ENCODE measurements at places on chromosomes 6 and 20.

GRCh38 chr6:123527406-123527805 lies 109.3 kb downstream of the TRDN start:
- no peak overlapping the region for H3K27ac ChIP-seq
- no peaks in the 10 kb centered on the region for H3K27me3 ChIP-seq

GRCh38 chr6:84220809-84221409 lies 6.5 kb downstream of the CEP162 start:
- H3K36me3 ChIP-seq: no peaks in the 10 kb centered on the region
- H3K4me1 ChIP-seq: no peaks in the 10 kb centered on the region
- H3K4me3 ChIP-seq: no peak overlapping the region
- no peaks in the 10 kb centered on the region for H3K27me3 ChIP-seq
- DNase-seq: peak; percentile 48
- no peak overlapping the region for H3K27ac ChIP-seq

DNA sequence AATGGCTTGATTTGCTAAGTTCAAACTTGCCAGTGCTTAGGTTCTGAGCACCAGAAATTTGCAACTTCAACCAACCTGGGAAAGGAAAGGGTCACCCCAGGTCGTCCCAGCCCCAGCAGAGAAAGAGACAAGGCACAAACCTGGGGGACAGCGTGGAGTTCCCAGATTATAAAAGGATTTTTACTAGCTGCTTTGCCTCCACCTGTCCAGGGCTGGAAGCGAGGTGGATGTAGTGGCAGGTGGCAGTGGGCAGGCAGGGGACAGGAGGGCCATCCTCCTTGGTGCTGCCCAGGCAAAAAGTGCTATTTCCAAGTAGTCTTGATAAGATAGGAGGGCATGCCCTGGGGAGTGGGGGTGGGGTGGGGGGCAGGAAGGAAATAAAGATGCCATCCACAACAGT lies 4.9 kb downstream of the PAX1 start:
- DNase-seq: no peak
- no peaks in the 10 kb centered on the region for H3K36me3 ChIP-seq
- H3K4me3 ChIP-seq: no peak overlapping the region
- peaks cover 87% of the 10 kb centered on the region for H3K27me3 ChIP-seq
- no peak overlapping the region for H3K27ac ChIP-seq

DNA sequence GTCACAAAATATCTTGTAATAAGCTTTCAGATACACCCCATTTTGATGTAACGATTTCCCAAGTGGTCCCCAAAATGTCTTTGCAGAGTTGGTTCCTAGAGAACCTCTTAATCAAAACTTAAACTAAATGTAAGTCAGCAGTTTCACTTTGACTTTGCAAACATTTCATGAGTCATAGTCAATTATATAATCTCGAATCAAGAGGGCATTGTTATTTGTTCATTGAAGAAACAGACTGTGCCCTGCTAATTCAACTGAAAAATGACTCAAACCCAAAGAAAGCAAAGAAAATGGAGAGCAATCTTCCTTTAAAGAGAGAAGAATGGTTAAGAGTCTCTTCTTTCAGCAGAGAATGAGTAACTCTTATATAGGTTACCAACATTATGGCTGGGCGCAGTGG lies 58.3 kb downstream of the IPCEF1 start:
- H3K36me3 ChIP-seq: no peaks in the 10 kb centered on the region
- H3K4me3 ChIP-seq: peak overlapping the region; percentile 39
- DNase-seq: peak; percentile 81
- H3K27ac ChIP-seq: peak overlapping the region; percentile 82
- peaks cover 60% of the 10 kb centered on the region for H3K4me1 ChIP-seq

GRCh38 chr20:20079102-20079784 lies 26.9 kb downstream of the CFAP61 start:
- H3K4me3 ChIP-seq: no peak overlapping the region
- DNase-seq: peak; percentile 48
- no peaks in the 10 kb centered on the region for H3K36me3 ChIP-seq
- no peak overlapping the region for H3K27ac ChIP-seq
- no peaks in the 10 kb centered on the region for H3K4me1 ChIP-seq
- H3K27me3 ChIP-seq: peaks cover 65% of the 10 kb centered on the region

DNA sequence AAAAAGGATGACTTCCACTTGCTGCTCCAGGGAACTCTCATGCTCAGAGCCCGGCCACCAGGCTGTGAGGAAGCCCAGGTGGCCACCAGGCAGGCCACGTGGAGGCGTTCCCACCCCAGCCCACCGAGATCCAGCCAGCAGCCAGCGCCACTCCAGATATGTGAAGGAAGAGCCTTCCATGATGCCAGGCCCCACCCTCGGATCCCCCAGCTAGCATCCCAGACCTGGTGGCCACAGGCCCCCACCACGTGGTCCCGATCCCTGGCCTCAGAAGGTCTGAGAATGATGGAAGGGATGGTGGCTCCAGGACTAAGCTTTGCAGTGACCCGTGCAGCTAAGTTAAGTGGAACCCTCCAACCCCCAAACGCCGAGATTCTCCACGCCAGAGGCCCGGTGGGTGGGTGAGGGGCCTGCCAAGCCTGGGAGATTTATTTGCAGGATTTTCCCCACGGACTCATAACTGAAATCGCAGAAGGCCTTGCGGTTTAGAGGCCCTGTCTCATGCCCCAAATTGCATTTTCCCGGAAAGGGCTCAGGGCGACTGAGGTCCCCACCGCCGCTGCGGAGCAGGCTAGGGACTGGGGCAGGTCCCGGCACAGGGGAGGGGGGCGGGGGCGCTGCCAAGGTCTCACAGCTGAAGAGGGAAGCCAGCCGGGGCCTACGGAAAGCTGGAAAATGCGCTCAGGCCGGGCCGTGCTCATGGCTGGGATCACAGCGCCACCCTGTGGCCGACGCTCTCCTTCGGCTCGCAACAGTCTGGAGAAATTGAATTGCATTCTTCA lies 31.1 kb upstream of the CST7 start:
- peak; percentile 80 for DNase-seq
- peaks cover 35% of the 10 kb centered on the region for H3K27me3 ChIP-seq
- H3K27ac ChIP-seq: no peak overlapping the region
- no peak overlapping the region for H3K4me3 ChIP-seq
- H3K4me1 ChIP-seq: no peaks in the 10 kb centered on the region

GRCh38 chr6:144219056-144219685 lies 66.0 kb upstream of the UTRN start:
- peaks cover 15% of the 10 kb centered on the region for H3K4me1 ChIP-seq
- H3K36me3 ChIP-seq: no peaks in the 10 kb centered on the region
- no peak overlapping the region for H3K27ac ChIP-seq
- peak; percentile 61 for DNase-seq
- H3K27me3 ChIP-seq: no peaks in the 10 kb centered on the region

DNA sequence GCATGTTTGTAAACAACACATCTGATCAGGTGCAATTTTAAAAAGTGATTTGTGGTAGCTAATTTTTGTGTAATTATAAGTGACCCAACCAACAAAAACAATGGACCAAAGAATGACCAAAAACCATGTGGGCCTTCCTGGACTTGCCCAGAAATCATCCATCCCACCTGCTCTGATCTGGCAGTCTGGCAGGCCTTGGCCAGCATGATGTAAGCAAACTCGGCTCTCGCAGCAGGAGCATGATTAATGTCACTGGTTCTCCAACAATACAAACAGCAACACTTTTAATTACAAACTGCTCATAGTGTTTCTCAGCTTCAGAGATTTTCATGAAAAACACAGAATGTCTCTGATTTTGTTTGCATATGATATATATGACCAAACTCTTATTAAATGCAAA lies 16.1 kb downstream of the TP53INP2 start:
- no peak overlapping the region for H3K4me3 ChIP-seq
- no peaks in the 10 kb centered on the region for H3K27me3 ChIP-seq
- no peak overlapping the region for H3K27ac ChIP-seq

DNA sequence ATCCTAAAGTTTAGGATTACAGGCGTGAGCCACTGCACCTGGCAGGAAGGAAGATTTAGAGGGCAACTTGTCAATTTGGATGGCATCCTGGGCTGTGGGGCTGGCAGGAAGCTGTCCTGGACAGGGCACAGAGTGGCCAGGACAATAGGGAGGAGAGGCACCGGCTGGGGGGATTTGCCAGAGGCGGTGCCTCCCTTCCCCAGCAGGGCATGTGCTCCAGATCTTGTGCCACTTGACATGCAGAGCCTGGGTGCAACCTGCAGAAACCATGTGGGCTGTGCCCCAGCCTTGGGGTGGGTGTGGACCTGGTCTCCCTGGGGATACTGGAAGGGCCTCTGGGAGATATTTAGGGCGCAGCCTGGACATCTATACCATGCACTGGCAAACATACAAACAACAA lies 58.6 kb upstream of the EEF1A1 start:
- peak; percentile 38 for DNase-seq
- H3K27ac ChIP-seq: peak overlapping the region; percentile 99
- no peaks in the 10 kb centered on the region for H3K36me3 ChIP-seq

GRCh38 chr6:26054781-26055718 lies 32.2 kb upstream of the HFE start:
- no peaks in the 10 kb centered on the region for H3K27me3 ChIP-seq
- H3K4me3 ChIP-seq: peak overlapping the region; percentile 78
- peak; percentile 93 for DNase-seq
- no peaks in the 10 kb centered on the region for H3K36me3 ChIP-seq

- no peak overlapping the region for H3K27ac ChIP-seq
- peak overlapping the region; percentile 89 for H3K4me3 ChIP-seq
- H3K27me3 ChIP-seq: no peaks in the 10 kb centered on the region
- no peaks in the 10 kb centered on the region for H3K36me3 ChIP-seq
Measured at GRCh38 chr6:3455569-3456394, 1.1 kb downstream of the SLC22A23 start.
